ENCODE measurements at places on chromosomes 6 and 20. TPM values are rescaled to one million over a fixed set of nuclear protein-coding genes. Genes with fewer than 3 reads are reported as not detected.

Gene MRAP2
- 5.6 TPM for total RNA-seq

Gene COL11A2
- total RNA-seq: 1.4 TPM

Gene PLAGL2
- 6.4 TPM for total RNA-seq

Gene ANKRD66
- not detected for total RNA-seq

DNA sequence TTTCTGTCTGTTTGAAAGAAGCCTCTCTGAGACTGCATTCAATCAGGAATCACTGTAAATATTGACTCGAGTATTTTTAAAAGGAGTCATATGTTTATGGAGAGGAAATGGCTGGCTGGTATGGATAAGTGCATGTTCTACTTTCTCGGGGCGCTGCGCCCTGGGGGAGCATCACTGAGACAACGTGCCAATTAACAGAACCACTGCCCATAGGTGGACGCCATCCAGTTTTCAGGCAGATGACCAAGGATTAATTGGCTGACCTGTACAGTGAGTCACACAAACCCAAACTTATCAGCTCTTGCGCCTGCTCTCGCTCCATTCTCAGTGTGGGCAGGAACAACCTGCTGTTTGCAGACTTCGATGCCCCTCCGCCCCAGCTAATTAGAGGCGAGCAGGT lies 571.2 kb downstream of the QKI start:
- DNase-seq: no peak

- DNase-seq: no peak
Measured at GRCh38 chr6:29680416-29680815, 536 bp downstream of the ZFP57 start.

DNA sequence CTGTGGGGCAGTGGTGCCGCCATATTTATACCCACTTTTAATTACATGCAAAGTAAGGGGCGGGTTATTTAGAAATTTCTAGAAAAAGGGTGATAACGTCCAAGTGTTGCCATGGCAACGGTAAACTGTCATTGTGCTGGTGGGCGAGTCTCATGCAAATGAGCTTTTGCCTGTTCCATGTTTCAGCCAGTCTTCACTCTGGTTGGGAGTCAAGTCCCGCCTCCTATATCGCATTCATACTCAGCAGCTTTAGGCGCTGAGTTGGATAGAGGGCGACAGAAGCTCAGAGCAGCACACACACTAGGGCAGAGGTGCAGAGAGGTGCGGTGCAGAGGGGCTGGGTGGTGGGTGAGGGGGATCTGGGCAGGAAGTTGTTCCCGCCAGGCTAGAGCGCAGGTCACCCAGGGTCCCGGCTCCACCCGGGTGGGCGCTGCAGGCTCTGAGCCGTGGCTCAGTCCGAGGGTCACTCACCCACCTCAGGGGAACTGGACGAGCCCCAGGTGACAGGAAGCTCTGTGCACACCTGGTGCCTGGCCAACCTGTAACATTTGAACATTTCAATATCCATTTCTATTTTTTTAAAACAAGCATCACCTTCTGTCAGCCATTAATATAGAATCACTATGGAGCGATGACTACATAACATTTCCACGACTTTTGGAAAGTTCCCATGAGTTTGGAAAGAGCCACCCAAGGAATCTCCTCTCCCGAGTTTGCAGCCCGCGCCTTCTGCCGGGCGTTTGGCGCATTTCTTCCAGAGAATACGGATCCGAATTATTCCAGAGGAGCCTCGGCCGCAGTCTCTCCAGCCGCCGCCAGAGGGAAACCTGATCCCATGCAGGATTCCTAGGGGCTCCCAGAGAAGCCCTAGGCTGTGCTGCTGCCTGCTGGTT lies 89.1 kb upstream of the PHACTR3 start:
- DNase-seq: peak; percentile 58

DNA sequence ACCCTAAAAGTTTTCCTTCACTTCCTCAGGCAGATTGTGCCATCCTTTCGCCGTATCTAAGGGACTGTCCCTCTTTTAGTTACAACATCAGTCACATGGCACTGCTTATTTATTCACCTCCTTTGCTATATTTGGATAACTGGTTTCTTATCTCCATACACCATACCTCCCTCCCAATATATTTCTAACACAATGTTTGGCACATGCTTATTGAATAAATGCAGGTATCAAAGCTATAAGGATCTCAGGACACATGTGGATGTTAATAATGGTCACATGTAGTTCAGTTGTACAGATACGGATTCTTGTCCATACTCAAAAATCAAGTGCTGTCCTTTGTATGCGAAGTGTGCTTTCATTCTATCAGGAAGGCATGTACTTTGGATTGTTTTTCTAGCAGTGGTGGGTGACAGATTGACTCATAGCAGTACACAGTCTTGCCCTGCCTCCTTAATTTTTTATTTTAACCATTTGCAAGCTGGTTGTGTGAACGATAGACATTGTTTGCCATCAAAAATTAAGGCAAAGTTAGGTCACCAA lies 407.1 kb upstream of the RUNX2 start:
- no peak for DNase-seq

- no peak for DNase-seq
Measured at GRCh38 chr6:166301611-166302529, 6.3 kb downstream of the PRR18 start.

DNA sequence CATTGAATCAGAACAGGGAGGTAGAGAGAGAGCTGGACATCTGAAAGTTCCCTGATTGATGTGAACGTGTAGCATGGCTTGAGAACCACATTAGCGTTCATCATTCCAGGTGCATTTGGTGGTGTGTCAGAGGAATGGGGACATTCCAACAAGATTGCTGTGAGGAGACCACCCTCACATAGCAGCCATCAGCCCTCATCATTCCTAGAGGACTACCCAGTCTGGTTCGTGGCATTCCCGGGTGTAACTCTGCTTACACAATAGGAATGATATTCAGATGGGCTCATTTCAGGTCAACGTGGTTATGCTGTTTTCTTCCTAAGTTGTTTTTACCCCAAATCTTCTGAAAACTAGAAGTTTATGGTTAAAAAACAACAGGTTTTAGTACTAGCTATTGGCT lies 62.2 kb upstream of the KLHL31 start:
- DNase-seq: no peak

GRCh38 chr6:135093578-135093977 lies 39.0 kb upstream of the HBS1L start:
- no peak for DNase-seq

DNA sequence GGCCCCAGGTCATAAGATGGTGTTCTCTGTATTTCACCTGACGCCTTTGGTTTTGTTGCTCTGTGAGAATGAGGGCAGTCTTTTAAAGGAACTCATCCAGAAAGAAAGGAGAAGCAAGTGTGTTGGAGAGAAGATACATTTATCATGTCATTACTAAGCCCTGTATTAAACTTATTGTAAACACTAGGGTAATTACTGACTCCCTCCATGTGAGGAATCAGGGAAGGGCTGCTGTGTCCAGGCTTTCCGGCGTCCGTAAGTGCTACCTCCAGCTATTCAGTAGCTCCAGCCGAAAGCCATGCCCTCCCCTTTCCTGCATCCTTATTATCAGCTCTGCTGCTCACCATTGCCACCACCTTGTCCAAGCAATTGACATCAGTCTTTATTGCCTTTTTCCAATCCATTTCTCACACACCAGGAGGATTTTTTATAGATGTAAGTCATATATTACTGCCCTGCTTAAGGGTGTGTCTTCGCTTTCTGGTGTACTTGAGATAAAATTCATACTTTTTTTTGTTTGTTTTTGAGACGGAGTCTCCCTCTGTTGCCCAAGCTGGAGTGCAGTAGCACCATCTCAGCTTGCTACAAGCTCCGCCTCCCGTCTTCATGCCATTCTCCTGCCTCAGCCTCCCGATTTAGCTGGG lies 94.7 kb downstream of the RPP40 start:
- DNase-seq: no peak

DNA sequence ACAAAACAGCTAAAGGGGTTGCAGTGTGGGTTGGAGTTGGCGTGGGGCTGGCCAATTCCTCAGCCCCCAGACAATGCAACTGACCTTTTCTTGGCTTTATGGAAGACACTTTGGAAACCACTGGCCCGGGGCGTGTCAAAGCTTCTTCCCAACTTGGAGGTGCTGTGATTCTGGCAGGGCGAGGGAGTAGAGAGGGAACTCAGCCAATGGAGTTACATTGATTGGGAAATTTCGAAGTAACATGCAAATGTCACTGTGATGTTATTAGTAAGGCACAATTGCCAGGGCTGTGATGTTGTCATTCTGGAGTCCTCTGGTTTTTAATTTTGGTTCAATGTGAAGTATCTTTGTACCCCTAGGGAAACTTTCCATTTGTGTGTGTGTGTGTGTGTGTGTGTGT lies 41.5 kb upstream of the EPB41L1 start:
- DNase-seq: no peak

- no peak for DNase-seq
Measured at GRCh38 chr6:15905488-15906419, 223.1 kb upstream of the MYLIP start.

- no peak for DNase-seq
Measured at GRCh38 chr6:104862456-104862855, 2.7 kb upstream of the HACE1 start.

DNA sequence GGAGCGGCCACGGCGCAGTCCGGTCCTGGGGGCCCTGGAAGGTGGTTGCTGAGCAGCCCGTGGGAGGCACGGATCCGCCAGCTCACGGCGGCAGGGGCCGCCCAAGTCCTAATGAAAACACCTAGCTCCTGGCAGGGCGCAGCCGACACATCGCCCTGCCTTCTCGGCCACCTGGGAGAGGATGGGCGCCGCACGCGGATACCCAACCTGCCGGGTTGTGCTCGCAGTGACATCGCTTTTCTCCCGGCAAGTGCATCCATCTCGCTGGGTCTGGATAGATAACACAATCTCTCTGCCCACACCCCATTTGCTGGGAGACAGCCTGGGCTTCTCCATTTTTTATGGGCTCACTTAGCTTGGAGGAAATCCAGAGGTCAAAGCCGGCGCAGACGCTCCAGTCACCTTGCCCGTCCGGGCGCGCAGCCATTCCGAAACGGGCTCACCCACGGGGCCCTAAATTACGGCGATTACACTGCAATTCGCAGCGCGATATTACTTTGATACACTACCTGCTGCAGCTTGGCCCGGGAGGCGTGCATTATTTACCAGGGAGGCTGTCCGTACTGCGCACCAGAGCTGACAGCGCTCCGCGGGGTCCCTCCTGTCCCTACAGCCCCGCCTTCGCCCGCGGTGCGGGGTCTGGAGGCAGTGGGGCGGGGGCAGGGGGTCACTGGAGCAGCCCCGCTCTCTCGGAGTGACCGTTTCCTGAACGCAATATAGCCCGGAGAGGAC lies 36.2 kb upstream of the CCDC167 start:
- DNase-seq: no peak

DNA sequence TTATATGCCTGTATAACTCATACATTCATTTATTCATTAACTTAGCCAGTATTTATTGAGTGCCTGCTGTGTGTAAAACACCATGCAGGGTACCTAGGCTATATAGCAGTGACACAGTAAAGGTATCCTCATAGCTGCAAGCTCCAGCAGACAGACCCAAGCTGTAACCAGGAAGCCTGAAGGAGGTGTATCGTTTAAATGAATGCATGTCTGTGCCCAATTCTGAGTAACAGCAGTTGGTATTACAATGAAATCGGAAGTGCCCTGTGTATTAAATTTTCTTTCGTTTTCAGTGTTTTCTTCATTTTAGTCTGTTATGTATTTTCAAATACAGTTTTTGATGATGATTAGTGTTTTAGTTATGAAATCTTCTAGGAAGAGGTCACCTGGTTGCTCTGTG lies 485.8 kb upstream of the SOX4 start:
- DNase-seq: no peak

DNA sequence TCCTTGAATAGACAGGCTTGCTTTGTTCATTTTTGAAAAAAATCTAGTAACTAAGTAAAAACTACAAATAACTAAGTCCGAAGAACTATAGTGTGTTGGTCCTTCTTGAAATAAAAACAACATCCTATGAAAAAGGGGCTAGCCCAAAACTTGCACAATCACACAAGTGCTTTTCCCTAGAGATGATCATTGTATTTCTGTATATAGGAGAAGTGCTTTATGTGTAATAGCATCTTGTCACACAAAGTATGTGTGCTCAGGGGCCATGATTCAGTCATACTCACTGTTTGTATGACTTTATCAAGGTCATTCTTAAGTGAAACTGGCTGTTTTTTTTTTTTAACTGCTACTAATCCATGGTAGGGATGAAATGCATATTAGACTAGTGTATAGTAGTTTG lies 179.8 kb downstream of the DTNBP1 start:
- no peak for DNase-seq

- no peak for DNase-seq
Measured at GRCh38 chr6:46490425-46491200, 636 bp downstream of the RCAN2 start.

GRCh38 chr20:38131588-38132121 lies 33.4 kb downstream of the TGM2 start:
- no peak for DNase-seq

DNA sequence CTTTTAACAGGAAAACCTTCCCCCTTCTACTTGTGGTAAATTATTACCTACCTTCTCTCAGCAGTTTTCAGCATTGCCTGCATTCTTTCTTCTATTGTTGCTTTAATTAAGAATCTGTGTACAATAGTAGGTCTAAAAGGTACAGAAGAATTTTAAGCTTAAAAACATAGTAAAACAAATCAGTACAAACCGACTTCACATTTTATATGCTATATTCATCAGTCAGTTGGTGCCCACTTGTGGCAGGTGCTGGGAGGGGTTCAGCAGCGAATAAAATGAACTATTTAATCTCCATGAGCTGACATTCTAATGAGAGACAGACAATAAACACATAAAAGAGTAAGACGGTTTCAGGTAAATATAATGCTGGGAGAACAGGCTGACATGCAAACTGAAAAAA lies 73.4 kb upstream of the FBXO30 start:
- DNase-seq: no peak

GRCh38 chr20:6311097-6311496 lies 188.3 kb upstream of the FERMT1 start:
- no peak for DNase-seq

DNA sequence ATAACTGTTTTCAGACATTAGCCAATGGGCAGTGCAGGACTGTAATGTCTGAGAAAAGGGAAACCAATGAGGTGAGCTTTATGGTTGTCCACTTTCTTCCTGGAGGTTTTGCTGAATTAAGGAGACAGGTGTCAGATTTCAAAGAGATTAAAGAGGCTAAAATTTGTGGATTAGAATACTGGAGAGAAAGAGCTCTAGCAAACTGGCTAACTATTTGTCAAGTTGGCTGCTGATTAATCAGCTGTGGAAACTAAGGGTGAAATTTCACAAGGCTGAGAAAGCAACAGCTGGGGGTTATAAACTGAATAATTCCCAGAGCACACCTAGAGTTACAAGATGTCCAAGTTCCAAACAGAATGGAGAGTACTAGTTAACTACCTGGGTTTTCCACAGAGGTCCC lies 198.9 kb downstream of the TBC1D32 start:
- DNase-seq: no peak

DNA sequence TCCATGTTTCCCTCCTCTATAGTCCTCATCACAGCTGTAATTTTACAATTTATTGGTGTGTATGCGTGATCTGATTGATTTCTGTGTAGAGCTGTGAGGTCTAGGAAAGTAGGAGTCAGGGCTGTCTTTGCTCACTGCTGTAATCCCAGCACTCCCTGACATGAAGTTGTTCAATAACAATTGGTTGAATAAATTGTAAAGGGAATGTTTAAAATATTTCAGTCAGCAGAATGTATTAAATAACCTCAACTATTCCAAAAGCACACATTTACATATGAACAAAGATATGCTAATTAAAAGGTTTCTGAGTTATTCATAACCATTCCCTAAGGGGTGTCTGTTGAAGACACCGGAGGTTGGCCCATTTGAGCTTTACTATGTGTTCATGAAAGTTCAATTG lies 31.5 kb downstream of the NOX3 start:
- no peak for DNase-seq
